Stimulated activated CD8-positive, alpha-beta memory T cell treated with anti-CD3 and anti-CD28 coated beads, Interleukin-7, amount 100 ng/mL, for 1 hour (primary cell): ENCODE measurements at places on chromosomes 1 and 21.

DNA sequence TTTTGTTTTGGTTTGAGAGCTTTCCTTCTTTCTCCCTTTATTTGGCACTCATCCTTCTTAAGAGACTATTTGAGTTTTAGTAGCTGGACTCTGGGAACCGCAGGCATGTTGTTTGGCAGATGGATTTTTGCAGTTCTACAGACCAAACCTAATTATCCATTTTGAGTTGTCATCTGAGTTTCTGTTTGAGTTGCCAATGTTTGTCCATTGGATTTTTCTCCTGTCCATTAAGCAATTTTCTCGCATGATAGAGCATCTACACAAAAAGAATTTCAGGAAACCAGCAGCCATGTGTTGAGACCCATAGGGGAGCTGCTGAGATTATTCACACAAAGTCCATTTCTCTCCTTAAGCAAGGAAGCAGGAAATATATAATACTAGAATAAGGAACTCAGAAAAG is 17.2 kb upstream of the CXADR start:
- no peak for DNase-seq

- no peak for DNase-seq
These were observed 13.4 kb upstream of the FAM43B start for GRCh38 chr1:20538760-20539551.

- DNase-seq = no peak
These were observed 115.3 kb upstream of the FMN2 start for GRCh38 chr1:239976130-239976968.

DNA sequence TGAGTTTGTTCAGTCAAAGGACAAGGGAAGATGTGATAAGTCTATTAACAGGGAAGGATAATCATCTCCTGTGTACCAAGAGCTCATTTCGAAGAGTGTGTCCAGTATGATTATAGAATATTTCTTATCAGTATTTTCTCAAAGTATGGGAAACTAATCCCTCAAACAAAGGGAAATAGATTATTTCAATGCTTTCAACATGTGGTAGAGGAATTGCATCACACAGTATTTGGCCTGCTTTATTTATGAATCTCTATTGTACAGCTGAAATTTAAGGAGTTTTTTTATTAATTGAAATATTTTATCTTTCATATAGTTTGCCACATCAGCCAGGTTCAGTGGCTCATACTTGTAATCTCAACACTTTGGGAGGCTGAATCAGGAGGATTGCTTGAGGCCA is 151.0 kb downstream of the CLEC20A start:
- DNase-seq = no peak

- no peak for DNase-seq
These were observed 716 bp downstream of the CTBS start for GRCh38 chr1:84573481-84573966.

DNA sequence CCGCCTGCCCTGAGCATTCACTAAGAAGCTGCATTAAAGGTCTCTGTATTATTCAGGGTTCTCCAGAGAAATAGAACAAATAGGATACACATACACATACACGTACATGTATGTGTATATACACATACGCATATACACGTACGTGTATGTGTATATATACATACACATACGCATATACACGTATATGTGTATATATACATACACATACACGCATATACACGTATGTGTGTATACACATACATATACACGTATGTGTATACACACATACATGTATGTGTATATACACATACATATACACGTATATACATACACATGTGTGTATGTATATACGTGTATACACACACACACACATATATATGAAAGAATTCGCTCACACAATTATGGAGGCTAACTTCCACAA is 108.9 kb upstream of the BARHL2 start:
- DNase-seq = no peak

- DNase-seq = no peak
These were observed 54.2 kb downstream of the DMAP1 start for GRCh38 chr1:44267438-44267837.
